Effector memory CD4-positive, alpha-beta T cell (primary cell): ENCODE measurements at places on chromosomes 3 and 15.

- DNase-seq: no peak
Measured at GRCh38 chr15:60539016-60539415, 60.1 kb upstream of the ICE2 start.

GRCh38 chr3:125386811-125387210, 11.7 kb upstream of the ZNF148 start:
- no peak for DNase-seq

DNA sequence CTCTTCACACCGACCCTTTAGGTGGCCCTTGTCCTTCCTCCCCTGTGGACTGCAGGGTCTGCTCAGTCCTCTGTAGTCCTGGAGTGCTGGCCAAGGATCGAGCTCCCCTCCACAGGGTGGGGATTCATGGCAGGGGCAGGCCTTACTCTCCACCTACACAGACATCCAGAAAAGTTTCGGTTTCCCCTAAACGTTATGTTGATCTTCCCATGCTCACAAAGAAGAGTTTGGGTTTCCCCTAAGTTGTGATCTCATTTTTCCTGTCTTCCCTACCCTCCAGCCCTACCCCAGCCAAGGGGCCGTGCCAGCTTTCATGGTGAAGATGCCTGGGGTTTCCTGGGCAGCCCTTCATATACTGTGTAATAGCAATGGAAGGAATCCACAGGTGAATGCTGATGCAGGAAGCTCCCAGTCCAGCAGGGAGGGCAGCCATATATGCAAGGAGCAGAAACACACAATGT, 10.3 kb downstream of the STOML1 start:
- no peak for DNase-seq

GRCh38 chr15:40246496-40247280, 7.8 kb downstream of the PAK6 start:
- DNase-seq: no peak

- DNase-seq: no peak
Measured at GRCh38 chr15:45641999-45642932, 7.4 kb downstream of the SQOR start.

- no peak for DNase-seq
Measured at GRCh38 chr3:126360046-126360713, 3.0 kb upstream of the KLF15 start.

DNA sequence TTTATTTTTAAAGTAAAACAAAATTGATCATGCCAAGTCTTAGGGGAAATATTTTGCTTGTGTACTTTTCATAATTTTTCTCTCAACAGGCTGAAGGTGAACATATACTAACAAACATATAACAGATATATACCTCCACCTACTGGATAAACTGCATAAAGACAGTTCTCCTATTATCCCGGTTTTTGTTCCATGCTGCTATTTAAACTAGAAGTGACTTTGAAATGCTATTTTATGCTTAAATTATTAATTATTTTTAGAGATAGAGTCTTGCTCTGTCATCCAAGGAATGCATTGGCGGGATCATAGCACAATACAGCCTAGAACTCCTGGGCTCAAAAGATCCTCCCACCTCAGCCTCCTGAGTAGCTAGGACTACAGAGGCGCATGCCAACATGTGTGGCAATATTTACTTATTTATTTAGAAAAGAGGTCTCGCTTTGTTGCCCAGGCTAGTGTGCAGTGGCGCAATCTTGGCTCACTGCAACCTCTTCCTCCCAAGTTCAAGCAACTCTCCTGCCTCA, 49.8 kb downstream of the ST3GAL6 start:
- no peak for DNase-seq

DNA sequence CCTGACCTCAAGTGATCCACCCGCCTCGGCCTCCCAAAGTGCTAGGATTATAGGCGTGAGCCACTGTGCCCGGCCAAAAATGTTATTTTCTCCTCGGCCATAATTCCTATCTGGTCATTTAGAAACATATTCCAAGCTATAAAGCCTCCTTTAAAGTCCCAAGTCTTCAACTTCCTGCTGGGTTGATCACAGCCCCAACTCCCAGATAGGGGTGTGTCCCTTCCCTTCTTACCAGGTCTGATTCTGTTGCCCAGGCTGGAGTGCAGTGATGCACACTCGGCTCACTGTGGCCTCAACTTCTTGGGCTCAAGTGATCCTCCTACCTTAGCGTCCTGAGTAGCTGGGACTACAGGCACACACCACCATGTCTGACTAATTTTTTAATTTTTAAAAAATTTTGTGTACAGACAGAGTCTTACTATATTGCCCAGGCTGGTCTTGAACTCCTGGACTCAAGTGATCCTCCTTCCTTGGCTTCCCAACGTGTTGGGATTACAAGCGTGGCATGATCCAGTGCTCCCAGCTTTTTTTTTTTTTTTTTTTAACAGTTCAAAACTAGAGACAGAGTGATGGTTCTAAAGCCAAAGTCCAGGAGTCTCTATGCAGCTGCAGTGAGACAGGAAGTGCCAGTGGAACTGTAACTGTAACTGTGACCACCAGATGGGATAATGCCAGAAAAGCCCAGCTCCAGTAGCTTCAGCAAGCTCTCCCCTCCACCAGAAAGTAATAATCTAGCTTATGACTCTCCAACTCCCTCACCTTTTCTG, 8.2 kb upstream of the PRKAR2A start:
- DNase-seq: no peak

GRCh38 chr3:13019243-13020095, 53.8 kb downstream of the IQSEC1 start:
- DNase-seq: no peak

- DNase-seq: no peak
Measured at GRCh38 chr15:62164396-62165103, 535 bp downstream of the C2CD4B start.

GRCh38 chr3:49500732-49501609, 30.9 kb downstream of the DAG1 start:
- no peak for DNase-seq

- DNase-seq: no peak
Measured at GRCh38 chr3:183584246-183584913, 28.9 kb upstream of the KLHL6 start.

DNA sequence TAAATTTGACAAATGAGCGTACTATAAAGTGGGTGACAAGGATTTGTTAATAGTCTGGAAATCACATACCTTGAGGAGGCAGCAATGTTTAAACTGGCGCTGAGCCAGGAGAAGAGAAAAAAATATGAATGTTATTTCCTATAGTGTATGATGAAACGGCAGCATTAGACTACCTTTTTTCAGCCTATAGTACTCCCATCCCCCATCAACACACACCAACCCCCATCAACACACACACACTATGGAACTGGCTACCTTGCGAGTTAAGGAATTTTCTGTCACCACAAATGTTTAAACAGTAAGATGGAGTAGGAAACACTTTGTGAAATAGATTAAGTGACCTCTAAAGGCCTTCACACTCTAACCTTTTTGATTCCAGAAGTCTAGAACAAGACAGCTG, 46.8 kb upstream of the ZCWPW2 start:
- DNase-seq: no peak

DNA sequence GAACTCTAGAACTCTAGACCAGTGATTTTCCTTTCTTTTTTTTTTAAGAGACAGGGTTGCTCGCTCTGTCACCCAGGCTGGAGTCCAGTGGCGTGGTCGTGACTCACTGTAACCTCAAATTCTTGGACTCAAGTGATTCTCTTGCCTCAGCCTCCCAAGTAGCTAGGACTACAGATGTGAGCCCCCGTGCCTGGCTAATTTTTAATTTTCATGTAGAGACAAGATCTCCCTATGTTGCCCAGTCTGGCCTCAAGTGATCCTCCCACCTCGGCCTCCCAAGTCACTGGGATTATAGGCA, 359.6 kb downstream of the SHQ1 start:
- DNase-seq: no peak

- no peak for DNase-seq
Measured at GRCh38 chr15:101404245-101404644, 85.3 kb downstream of the PCSK6 start.

DNA sequence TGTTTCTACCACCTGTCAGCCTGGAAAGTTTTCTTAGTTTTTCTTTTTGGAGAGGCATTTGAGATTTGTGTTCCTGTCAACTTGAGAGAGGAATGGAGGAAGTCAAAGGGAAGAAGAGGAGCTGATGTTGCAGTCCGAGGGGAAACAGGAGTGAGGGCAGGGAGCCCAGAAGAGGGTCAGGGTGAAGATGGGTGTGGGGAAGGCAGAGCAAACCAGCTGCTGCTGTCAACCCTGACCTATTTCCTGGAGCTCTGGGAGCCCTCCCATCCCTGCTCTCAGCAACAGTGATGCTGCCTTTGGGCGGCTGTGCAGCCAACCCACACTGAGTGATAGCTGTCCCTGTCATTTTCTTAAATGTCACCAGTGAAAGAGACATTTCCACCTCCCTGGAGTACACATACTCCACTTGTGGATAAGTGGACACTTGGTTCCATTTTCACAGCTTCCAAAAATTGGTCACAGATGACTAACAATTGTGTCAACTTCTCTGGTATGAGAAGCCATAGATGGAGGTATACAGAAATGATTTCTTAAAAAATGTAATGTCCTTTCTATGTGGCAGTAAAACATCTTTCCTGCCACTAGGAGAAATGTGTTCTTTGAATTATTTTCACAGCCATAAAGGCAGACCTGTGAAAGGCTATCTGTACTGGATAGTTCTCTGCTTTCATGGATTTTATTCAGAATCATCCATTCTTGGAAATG, 556.3 kb upstream of the TBL1XR1 start:
- DNase-seq: no peak

GRCh38 chr3:1943395-1944118, 155.1 kb upstream of the CNTN4 start:
- DNase-seq: no peak

GRCh38 chr3:45479621-45480035, 91.3 kb downstream of the LARS2 start:
- no peak for DNase-seq

GRCh38 chr15:93358166-93359059, 269.4 kb upstream of the RGMA start:
- DNase-seq: no peak

GRCh38 chr3:19595884-19596283, 338.1 kb downstream of the EFHB start:
- no peak for DNase-seq

GRCh38 chr15:90619939-90620338, 90.2 kb downstream of the CRTC3 start:
- no peak for DNase-seq

- no peak for DNase-seq
Measured at GRCh38 chr15:78052545-78052944, 25.0 kb downstream of the TBC1D2B start.

DNA sequence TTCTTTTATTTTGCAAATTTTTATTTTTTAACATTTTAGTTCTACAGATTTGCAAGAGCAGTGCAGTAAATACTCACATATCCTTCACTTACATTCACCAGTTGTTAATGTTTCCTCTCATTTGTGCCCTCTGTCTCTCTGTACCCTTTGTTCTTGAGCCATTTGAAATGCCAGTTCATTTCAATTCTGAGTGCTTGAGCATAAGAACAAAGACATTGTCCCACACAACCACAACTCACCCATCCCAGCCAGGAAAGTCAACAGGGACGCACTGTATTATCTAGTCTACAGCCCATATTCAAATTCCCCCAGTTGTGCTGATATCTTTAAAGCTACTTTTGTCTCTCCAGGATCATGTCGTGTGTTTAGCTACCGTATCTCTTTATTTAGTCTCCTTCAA, 141.4 kb upstream of the SLC6A11 start:
- no peak for DNase-seq

- no peak for DNase-seq
Measured at GRCh38 chr3:146818866-146819265, 213.7 kb upstream of the PLSCR5 start.

DNA sequence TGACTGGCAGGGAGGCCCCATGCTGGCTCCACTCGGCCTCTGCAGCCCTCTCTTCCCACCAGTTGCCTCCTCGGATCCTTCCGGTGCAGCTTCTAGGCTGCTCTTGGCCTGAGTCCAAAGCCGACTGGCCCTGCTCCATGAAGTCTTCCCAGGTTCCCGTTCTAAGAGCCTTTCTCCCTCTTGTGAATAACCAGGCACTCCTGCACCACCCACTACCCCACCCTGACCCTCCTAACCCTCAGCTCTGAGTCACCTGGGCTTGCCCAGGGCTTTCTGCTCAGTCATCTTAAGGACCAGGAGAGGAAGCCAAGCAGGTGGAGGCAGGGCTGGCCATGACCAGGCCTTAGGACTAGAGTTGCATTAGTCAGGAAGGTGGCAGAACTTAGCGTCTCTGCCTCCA, 28.1 kb upstream of the CNBP start:
- no peak for DNase-seq

- DNase-seq: peak; percentile 15
Measured at GRCh38 chr15:73677146-73677607, 7.0 kb upstream of the CD276 start.

DNA sequence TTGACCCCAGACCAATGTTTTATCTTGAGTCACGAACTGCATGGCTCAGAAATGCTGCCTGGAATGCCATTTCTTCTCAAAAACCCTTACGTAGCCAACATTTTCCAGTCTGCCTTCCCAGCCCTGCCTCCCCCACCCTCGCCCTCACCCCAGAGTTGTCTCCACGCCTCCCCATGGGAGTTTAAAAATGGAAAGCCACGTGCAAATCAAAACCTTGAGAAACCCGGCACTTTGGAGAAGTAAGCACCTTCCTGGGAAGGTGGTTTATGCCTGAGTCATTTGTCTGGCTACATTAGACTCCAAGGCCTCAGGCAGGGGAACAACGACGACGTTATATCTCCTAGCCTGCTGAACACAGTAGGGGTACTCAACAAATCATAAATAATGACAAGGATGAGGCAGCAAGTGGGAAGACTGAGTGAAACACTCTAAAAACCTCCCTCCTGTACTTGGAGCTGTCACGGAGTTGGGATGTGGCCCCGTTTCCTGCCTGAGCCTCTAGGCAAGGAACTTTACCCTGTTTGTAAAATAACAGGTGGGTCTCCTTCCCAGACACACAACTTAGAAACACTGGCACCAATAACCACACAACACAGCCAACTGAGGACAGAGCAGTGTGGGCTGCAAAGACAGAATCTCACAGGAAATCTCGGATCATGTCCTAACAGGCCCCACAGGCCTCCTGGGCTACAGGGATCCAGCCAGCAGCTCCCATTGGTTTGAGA, 179.1 kb downstream of the NTRK3 start:
- no peak for DNase-seq

- DNase-seq: no peak
Measured at GRCh38 chr3:150662410-150663200, 41.1 kb downstream of the ERICH6 start.

DNA sequence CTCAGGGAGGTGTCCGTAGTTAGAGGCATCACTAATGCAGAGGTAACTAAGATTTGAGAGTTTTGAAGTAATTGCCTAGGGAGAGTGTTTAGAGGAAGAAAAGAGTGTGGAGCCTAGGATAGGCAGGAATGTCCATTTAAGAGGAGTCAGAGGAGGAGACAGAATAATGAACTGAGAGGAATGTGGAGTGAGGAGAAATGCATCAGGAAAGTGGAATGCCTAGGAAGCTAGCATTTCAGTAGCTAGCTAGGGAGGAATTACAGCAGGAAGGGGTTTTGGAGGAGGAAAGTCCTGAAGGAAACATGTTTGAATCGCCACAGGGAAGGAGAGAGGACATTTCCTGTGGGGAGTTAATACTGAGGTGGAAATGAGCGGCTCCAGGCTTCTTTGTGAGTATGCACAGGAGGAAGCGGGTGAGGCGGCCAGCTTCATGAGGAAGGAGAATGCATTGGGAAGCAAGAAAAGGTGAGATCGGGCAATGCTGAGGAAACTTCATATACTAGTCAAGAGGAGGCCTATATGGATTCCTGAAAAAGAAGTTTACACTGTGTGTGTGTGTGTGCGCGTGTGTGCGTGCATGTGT, 154.3 kb downstream of the TMEM108 start:
- no peak for DNase-seq

GRCh38 chr3:152549263-152549662, 280.5 kb downstream of the MBNL1 start:
- no peak for DNase-seq
